ENCODE measurements at places on chromosomes 4 and X.

- no peak for DNase-seq
Measured at GRCh38 chrX:19882066-19882775, 5.2 kb downstream of the SH3KBP1 start.

- no peak for DNase-seq
Measured at GRCh38 chrX:13495232-13495631, 74.2 kb upstream of the EGFL6 start.

GRCh38 chr4:107900508-107900907 lies 30.8 kb upstream of the CYP2U1 start:
- DNase-seq: no peak

DNA sequence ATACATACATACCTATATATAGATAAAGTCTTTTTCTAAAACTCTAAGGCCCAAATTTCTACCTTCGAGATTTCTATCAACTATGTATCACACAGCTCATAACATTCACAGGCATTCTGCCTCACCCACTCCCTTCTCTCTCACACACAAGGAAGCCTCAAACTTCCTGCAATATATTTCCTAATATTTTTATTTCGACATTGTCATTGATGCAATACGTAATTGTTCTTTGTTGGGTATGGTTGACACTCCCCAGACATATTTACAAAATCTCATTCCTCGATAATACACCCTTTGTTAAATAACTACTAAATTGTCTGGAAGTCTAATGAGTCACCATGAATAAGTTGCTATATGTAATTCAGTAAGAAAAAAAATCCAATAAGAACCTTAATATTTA lies 143.5 kb downstream of the HNRNPD start:
- DNase-seq: no peak

- no peak for DNase-seq
Measured at GRCh38 chr4:141180991-141181761, 39.5 kb upstream of the ZNF330 start.

DNA sequence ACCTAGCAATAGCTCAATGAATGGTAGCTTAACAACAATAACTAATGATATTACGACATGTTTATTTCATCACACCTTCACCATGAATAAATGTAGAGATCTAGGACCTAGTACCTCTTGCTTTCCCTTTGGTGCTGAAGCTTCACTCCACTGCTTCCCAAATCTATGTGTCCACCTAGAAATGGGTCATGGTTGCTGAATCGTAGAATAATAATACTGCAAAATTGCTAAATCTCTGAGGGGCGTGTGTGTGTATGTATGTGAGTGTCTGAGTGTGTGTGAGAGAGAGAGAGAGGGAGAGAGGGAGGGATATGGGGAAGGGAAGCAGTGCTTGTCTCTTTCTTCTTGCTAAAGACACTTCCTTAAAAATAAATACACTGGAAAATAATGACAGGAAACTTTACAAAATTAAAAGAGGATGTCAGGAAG lies 109.3 kb upstream of the BMP2K start:
- DNase-seq: no peak

DNA sequence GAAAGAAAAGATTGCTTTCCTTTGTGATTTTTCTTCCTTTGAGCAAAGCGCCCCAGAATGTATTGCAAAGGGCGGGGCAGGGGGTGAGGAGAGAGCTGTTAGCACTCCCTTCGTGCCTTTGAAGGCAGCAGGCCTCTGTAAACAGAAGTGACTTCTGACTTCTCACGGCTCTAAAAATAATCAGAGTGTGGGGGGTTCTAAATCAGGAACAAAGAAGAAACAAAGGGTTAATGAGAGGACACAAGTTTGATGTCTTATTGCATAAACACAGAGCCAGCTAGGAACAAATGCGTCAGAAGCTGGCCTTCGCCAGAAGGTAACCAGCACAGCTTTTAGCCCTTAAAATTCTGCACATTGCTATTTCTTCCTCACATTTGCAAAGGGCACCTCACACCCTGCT lies 626.2 kb downstream of the MID1IP1 start:
- DNase-seq: no peak

- no peak for DNase-seq
Measured at GRCh38 chrX:134780908-134781307, 122.6 kb upstream of the PLAC1 start.

- no peak for DNase-seq
Measured at GRCh38 chrX:150092549-150092948, 154.3 kb upstream of the EOLA2 start.

GRCh38 chrX:120293015-120293414 lies 18.2 kb downstream of the TMEM255A start:
- DNase-seq: no peak

DNA sequence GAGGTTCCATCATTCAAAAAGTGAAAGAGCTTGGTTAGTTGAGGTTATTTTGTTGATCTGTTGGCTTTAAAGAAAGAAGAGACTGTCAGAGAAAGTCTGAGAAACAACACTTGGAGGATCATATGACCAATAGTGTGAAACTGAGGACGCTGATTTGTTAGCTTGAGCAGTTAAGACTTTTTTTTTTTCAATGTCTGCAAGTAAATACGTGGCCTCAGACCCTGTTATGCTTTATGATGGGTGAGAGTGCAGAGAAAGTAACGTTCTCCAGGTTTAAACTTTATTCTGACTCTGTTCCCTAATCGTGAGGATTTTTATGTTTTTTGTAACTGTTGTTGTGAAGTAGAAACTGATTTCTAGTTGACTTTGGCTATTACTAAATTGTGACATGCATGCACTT lies 45.9 kb downstream of the GAB1 start:
- peak; percentile 86 for DNase-seq

DNA sequence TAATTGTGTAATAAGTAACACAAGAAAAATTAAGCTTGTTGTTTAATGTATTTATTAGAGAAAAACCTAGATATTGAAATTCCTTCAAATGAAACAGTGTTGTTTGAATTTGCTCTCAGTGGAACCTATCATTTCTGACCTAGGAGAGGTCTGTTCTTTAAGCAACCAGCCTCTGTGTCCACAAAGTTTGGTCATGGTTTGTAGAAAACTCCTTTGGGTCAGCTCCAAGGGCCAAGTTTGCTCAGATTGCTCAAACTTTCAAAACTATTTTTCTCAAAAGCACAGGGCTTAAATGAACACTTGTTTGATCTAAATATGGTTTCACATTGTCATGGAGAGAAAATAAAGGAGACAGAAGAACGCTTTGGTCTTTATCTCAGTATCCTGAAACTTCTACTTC lies 29.6 kb upstream of the RPL34 start:
- no peak for DNase-seq

DNA sequence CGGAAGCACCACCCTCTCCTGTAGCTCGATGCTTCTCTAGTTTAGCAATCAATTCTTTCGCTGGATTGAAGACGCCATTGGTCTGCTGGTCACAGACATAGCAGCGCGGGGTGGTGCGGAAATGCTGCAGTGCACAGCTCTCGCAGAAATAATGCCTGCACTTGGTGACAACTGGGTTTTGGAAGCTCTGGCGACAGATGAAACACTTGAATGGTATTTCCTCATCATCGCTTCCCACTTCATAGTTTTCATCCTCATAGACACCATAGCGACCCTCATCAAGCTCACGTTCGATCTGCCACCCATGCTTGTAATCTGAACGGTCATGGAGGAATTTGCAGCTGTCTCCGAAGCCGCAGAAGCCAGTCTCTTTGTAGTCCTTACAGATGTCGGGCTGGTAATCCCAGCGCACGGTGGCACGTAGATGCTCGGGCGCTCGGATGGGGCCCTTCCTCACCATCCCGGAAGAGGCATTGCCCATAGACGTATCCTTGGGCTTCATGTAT lies 854 bp downstream of the RNF113A start:
- peak; percentile 11 for DNase-seq

GRCh38 chr4:177968817-177969442 lies 526.7 kb upstream of the AGA start:
- peak; percentile 11 for DNase-seq

- DNase-seq: peak; percentile 20
Measured at GRCh38 chrX:14501327-14501726, 28.0 kb upstream of the GLRA2 start.

DNA sequence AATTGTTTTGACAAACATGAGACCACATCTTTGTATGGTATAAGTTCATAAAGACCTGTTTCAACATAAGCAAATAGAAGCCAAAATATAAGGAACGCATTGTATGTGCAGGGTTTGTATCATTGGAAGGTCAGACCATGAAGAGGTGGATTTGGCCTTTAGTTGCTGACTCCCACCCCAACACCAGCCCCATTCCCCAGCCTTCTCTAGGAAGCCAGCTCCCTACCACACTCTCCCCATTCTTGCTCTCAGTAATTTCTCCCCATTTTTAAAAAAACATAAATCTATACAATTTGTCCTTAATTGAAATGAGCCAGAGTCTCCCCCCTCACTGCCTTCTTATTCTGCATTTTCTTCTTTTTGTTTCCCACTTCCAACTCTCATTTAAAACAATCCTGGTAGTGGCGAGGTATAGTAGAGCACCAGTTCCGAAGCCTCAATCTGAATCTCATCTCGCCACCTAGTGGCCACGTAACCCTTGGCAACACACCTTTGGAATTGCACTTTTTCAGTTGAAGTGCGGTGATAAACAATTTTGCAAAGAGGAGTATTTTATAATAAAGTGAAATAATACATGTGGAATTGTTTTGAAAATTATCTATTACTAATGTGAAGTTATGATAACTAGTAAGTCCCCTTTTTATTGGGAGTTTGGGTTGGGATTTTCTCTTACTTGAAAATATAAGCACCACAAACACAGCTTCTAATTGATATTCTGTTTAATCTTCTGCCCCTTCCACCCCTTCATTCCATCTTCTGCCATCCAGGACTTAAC lies 126.6 kb downstream of the ASB9 start:
- peak; percentile 7 for DNase-seq

- no peak for DNase-seq
Measured at GRCh38 chr4:56742080-56742871, 61.2 kb upstream of the HOPX start.

GRCh38 chr4:6625256-6625655 lies 15.2 kb upstream of the MRFAP1 start:
- DNase-seq: no peak

GRCh38 chr4:8215001-8215427 lies 15.9 kb downstream of the SH3TC1 start:
- DNase-seq: no peak

- DNase-seq: peak; percentile 29
Measured at GRCh38 chr4:155667568-155668511, 1.2 kb downstream of the GUCY1A1 start.

- DNase-seq: no peak
Measured at GRCh38 chrX:15515931-15516330, 15.3 kb downstream of the BMX start.

DNA sequence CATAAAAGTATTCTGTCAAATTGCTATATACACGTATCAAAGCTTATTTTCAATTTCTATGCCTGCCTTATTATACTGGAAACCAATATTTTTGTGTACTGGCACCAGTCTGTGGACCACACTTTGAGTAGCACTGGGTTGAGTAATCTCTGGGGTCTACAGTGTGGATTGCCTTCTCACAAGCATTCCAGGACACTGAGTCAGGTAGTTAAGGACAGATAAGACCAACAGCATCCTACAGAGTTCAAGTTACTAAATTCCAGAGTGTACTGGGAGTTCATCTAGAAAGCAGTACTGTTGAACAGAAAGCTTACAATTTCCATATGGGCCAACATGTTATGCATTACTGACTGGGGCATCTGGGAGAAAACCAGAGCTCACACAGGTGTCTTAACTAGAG lies 61.8 kb downstream of the VMA21 start:
- no peak for DNase-seq
